ENCODE measurements at places on chromosomes 7 and 10. TPM values are rescaled to one million over a fixed set of nuclear protein-coding genes. Genes with fewer than 3 reads are reported as not detected.

The AGR3 gene
- total RNA-seq, result 2.1 TPM

DNA sequence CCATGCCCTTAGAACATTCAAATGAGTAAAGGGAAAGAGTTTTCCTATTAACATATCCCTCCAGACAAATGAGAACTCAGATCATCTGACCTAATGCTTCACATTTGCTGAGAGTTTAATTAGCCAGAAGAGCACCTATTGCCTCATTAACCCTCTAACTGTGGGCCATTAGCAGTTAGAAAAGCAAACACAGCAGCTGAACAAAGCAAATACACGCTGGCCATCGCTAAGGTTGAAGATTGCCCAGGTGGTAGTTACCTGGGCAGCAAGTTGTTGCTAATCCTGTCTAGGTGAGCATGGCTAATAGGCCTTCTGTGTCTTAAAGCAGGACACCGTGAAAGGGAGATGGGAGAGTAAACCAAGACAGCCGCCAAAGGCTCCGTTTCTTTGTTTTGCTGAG lies 49.9 kb upstream of the UCN3 start:
- DNase-seq, result no peak

The PNLIPRP2 gene
- not detected for total RNA-seq

DNA sequence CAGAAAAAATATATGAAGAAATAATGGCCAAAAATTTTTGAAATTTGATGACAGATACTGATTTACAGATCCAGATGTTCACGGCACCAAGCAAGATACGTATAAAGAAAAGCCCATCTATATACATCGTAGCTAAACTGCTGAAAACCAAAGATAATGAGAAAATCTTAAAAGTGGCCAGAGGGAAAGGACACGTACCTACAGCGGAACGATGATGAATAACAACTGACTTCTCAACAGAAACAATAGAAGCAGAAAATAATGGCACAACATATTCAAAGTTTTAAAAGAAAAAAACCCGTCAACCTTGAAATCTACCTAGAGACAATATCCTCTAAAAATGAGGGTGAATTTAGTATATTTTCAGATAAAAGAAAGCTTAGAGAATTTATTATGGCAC lies 31.9 kb downstream of the IL2RA start:
- no peak for DNase-seq

GRCh38 chr7:121235201-121235600 lies 93.6 kb upstream of the WNT16 start:
- no peak for DNase-seq

The MSMB gene
- not detected for total RNA-seq

DNA sequence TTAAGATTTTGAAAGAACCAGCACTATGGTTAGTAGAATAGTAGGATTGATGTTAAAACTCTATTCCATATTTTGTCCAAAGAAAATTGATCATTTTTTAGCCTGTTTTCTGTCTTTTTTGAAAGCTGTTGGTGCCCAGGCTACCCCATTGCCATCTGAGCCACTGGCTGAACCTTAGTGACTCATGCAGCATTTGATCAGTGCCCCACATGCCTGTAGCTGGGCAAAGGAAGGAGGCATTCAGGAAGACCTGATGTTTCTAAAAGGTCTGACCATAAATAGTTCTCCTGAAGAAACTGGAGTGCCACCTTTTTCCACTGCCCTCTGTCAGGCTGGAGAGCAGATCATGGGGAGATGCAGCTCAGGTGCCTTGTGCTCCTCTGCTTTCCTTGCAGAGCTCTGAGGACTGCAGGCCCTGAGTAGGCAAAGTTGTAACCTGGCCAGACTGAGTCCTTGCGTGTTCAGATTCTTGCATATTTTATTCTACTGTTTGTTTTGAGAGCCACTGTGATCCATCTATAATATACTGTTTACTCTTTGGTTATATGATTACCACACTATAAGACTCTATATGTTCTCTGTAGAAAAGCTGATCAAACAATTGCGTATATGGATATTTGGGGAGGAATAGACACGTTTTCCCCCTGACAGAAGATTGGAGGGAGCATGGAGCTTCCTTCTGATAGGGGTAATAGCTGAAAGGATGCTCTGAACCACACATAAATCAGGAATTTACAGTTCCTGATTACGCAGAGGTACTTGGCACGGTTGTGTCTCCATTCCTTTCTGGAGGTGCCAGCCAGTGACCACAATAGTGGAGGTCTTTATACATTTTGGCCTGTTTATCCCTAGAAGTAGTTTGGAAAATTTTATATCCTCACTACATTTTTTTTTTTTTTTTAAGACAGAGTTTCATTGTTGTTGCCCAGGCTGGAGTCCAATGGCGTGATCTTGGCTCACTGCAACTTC lies 48.9 kb upstream of the GJD4 start:
- no peak for DNase-seq

The TMEM178B gene
- 0.31 TPM for total RNA-seq

The NAT16 gene
- not detected for total RNA-seq

DNA sequence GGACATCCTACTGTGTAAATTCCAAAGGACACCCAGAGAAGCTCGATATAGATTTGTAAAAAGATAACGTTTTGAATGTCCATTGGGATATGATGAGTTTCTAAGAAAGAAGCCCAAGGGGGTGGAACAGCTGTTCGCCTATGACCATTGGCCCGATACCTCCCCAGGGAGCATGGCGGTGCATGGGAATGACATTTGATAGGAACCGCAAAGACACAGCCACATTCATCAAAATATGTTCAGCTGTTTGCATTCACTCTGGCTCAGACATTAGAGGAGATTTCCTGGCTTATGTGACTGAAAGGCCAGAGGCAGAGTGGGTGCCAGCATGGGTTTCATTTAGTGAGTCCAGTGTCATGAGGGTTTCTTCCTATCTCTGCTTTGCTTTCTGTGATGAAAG lies 56.0 kb upstream of the BAIAP2L1 start:
- DNase-seq, result no peak

DNA sequence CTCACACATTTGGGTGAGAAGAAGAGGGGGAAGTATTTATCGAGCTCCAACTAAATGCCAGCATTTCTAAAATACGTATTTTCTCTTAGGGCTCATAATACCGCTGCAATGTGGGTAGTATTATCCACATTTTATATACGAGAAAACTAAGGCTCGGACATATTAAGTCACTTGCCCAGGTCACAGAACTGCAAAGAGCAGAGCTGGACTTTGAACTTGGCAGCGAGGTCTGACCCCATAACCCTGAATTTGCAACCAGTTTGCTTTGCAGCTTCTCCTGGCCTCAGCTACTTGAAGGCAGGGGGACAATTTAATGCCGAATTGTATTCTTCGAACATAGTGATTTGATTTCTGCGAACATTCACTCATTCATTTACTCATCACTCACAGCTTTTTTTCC lies 7.2 kb downstream of the ABLIM1 start:
- no peak for DNase-seq

The AGAP9 gene
- total RNA-seq, result 24.0 TPM

GRCh38 chr7:151923097-151923876 lies 33.0 kb upstream of the GALNTL5 start:
- DNase-seq, result no peak

DNA sequence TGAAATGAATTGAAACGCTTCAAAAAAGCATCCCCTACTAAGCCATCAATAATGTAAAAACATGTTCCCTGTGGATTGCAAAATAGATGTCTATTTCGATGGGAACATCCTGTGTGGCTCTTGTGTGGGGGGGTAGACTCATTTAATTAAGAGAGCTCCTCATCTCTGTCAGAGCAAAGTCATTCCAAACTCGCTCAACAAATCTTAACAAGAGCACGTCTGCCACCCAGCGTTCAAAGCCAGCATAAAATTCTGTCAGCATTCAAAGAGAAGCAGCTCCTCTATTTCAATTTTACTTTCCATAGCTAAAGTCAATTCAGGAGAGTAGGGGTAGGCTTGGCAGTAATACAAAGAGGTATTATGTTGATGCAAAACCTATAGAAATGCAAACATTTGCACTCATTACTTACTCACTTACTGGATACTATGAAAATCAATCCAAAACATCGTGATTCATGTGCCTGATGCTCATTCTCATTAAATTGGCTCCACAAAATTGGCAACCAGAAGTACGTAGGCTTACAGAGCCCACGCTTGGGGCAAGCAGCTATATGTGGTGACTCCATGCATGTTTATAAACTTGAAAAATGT lies 114.9 kb downstream of the IPMK start:
- DNase-seq, result no peak

The C7orf33 gene
- total RNA-seq, result not detected

The SEMA3D gene
- total RNA-seq, result 272 TPM

- DNase-seq, result no peak
These were observed 9.5 kb downstream of the PPA1 start for GRCh38 chr10:70223728-70224127.

The PNLIPRP1 gene
- total RNA-seq, result not detected

DNA sequence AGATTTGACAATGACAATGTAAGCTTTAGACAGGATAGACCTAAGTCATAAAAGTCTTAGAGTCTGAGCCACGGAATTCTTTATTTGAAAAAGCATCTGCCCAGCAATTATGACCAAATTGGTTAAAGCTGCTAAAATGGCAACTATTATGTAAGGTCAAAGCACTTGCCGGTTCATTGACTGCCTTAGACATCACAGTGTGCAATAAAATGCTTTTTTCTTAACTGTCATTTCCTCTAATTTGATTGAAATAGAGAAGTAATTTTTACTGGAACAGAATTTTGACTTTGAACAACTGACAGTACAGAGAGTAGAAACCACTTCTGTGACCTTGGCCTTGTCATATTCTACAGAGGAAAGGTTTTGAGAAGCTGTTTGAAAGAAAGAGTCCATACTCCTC lies 142.9 kb downstream of the THSD7A start:
- DNase-seq, result no peak

GRCh38 chr7:157408258-157409101 lies 71.7 kb downstream of the DNAJB6 start:
- no peak for DNase-seq

DNA sequence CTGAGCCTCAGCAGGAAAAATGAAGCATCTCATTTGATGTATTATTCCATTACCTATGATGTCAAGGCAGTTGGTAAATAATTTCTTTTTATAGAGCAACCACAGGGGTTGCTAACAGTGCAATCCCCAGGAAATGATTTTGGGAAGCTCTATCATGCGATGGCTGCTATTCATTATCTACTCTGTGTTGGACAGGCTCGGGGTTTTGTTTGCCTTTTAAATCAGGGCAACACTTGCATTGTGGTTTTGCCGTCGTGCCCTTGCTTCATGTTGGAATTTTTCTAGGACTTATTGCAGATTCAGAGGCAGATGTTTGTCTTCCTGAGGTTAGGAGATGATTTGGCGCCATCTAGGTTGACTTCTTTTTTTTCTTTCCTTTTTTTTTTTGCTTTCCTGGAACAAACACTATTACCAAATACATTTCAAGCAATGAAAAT lies 128.4 kb downstream of the BICC1 start:
- no peak for DNase-seq

GRCh38 chr10:121137533-121137932 lies 286.4 kb downstream of the WDR11 start:
- no peak for DNase-seq

DNA sequence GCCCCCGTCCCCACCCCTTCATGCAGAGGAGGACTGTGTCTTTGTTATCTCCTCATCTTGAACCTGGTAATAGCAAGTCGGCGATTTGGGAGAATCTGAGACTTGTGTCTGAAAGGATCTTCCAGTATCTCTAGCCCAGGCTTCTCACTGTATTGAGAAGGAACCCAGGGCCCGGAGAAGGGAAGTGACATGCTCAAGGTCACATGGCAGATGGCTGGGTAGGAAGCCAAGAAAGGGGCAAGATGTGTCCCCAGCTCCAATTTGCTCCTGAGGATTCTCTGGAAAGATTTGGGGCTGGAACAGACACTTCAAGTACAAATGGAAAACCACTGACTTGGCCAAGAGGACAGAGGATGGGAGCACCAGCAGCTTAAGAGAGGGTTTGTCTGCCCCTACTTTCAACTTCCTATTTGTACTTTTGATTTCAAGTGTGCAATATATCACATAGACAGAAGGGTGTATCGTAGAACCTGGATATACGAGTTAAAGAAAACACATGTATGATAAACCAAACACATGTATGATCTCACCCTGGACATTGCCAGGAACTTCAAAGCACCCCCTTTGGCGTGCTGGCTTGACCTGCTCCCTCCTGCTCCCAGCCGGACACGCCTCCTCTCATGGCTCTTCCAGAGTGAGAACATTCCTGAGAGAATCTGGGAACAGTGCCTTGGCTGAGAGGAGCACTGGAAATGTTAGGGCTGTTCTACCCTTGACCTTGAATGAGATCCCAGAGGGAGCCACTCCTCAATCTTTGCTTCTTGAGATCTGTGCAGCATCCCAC lies 79.7 kb downstream of the CDH23 start:
- DNase-seq, result no peak

DNA sequence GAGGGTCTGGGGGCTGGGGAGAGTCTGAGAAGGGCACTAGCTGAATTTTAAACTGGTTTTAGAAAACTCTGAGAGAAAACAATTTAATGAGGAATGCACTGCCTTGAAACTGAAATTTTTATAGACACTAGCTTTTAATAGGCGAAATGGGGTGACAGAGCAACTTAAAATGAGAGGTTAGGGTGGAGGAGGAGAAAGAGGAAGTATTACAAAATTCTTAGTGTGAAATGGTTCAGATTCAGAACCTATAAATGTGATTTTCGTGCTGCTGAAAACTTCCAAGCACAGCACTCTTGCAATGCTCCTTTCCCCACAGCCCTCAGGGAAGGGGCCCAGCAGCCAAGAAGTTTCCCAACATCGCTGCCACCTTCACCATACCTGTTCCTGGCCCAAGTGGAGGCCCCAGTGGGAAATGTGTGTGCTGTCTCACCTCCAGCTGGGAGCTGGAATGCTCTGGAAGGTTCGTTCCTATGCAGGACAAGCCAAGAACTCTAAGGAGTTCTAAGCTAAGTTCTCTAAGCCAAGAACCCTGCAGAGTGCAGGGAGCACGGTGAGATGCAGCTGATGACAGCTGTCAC lies 60.0 kb downstream of the ATXN7L1 start:
- DNase-seq, result no peak

The LRRC18 gene
- not detected for total RNA-seq

The CYTH3 gene
- total RNA-seq, result 28.3 TPM

- no peak for DNase-seq
These were observed 93.9 kb downstream of the RBM20 start for GRCh38 chr10:110737886-110738634.

DNA sequence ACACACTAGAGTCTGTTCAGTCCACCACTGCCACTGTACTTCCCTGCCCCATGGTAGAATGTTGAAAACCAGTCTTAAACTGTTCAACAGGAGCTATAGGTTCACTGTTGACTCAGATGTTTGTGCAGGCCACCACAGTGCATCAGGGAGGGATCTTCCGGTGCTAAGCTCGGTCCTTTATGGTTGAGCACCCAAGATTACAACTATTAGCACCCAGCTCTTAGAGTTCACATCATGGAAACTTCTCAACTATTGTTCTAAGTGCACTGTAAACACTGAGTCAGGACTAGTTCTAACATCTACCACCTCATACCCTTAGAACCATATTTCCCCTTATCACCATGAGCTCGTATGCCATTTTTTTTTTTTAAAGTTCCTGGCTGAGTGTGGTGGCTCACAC lies 97.1 kb upstream of the MXI1 start:
- no peak for DNase-seq

DNA sequence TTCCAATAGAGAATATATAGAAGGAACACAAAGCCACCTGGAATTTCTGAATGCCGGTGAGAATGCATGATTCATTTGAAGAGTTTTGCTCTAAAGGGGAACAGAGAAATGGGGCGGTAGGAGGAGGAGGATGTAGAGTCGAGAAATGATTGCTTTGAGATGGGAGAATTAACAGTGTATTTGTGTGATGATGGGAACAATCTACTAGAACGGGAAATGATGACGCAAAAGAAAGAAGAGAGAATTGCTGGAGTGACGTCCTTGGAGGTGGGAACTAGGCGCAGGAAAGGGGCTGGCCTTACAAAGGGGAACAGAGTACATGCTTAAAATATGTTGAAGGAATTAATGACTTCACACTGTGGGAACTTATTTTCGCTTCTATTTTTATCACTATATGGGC lies 188.1 kb downstream of the SDHAF3 start:
- DNase-seq, result no peak

The ASAH2 gene
- total RNA-seq, result 8.3 TPM
